ENCODE measurements at places on chromosomes 5 and 9. TPM values are rescaled to one million over a fixed set of nuclear protein-coding genes. Genes with fewer than 3 reads are reported as not detected.
A peak's percentile ranks its signal among the peaks of the same experiment; 100 is the strongest.

DNA sequence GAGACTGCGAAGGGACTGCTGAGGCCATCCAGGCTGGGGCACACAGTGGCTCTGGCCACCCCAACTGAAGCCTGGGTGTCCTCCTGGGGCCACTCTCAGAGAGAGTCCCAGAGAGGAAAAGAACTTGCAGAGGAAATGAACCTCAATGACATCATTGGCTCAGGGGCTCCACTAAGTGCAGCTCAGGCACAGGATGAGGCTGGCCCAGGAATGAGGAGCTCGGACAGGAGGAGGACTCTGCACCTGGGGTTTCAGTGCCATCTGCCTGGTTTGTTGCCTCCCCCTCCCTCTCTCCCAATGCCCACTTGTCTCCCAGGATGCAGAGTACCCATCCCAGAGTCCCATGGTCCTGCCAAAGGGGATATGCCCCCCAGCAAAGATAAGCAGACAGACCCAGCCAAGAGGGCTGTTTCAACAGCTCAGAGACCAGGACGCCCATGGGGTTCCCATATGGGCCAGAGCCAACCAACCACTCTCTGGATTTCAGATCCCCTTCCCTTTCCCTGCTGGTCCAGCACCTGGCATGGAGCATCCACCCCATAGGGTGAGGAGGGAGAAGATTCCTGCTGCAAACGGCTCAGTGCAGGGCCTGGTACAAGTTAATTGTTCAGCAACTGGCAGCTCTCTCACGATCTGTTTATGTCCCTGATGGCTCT is 26.9 kb upstream of the OLFM1 start:
- no peak for DNase-seq

- no peak for DNase-seq
Measured at GRCh38 chr9:78982849-78983248, 588.9 kb upstream of the TLE4 start.

DNA sequence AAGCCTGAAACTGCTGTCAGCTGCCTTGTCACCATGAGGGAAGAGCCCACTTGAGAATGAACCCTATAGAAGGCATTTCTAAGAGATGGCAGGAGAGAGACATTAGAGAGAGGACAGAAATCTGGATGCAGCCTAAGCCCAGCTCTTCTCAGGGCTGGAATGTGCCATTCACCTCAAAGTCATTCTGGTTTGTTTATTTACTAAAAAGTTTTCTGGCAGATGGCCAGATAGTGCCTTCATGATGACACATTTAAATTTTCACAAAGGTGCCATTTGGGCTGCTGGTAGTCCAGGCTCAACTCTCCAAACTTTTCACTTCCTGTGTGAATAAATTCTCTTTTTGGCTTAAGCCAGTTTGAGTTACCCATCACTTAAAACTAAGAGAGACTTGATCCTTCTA is 144.6 kb upstream of the ZNF366 start:
- DNase-seq: no peak

DNA sequence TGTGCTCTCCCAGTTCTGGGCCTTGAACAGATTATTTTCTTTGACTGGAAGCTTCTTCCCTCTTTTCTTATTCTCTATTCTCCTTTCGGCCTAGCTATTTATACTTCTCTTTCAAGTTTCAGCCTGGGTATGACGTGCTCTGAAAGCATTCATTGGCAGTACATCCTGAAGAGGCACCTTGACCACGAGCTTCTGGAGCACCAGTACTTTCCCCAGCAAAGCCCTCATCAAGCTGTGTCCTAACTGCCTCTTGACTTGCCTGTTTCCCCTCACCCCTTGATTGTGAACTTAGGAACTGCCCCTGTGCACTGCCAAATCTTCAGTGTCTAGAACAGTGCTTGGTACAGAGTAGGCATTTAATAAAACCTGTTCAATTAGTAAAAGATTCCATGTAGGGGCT is 154.9 kb downstream of the KCTD16 start:
- DNase-seq: no peak

DNA sequence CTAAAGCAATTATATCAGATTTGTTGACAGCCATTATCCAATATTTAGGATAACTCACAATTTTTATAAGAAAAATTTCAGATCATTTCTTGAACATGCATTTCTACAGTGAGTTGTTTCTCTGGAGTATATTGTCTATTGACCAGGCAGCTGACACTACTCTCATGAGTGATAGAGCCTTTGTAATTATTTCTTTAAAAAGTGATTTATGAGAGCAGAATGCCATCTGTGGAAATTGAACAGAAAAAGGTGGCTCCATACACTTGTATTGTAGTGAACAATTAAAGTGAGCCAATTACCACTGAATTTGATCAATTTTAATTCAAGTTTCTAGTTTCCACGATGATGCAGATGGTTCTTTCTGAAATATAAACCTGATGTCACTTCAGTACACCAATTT is 855.4 kb downstream of the TAF11L14 start:
- DNase-seq: no peak

- DNase-seq: peak; percentile 53
Measured at GRCh38 chr9:137055385-137056364, 1.8 kb upstream of the ENTPD2 start.

DNA sequence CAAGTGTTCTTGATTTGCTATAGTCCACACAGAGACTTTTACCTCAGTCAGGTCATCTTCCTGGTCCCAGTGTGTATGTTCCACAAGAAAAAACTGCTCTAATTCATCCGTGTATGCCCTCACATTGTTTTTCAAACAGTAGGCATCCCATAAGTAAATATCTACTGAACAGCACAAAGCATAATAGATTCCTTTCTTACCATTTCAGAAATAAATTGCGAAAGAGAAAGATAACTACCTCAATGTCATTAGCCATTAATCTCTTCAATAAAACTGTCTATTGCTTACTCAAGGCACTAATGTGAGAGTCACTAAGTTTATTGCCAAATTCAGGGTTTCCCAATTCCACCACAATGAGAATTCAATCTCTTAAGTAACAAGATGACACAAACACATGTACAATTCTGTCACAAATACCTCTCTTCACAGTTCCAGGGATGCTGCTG is 9.6 kb downstream of the FBXW2 start:
- peak; percentile 96 for DNase-seq

DNA sequence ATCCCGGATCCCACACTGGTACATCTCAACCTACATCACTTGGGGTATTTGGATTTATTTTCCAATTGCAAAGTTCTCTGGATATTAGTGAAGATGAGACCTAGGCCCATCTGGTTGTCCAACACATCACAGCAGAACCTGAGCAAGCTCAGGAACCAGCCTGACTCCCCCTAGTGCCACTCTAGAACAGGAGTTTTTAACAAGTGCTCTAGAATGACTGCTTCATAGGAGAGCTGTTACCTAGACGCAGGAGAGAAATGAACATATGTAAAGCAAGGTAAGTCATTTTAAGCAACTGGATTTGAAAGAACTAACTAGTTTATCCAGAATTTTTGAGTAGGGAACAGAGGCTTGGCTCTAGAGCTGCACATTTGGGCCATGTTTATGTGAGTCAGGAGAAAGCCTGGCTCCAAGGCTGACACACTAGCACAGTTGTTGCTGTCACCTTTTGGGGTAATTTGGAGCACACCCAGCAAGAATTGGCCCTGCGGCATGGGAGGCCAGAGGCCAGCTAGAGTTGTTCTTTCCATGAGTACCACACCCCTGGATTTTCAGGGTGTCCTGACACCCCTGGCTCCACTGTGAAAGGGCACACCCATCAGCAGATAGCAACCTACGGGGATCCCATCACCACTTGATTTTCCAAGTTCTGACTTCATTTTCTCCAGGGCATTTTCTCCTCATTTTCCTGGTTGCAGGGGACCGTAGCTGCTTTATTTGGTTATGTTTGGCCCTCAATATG is 110.9 kb upstream of the LPAR1 start:
- peak; percentile 13 for DNase-seq

DNA sequence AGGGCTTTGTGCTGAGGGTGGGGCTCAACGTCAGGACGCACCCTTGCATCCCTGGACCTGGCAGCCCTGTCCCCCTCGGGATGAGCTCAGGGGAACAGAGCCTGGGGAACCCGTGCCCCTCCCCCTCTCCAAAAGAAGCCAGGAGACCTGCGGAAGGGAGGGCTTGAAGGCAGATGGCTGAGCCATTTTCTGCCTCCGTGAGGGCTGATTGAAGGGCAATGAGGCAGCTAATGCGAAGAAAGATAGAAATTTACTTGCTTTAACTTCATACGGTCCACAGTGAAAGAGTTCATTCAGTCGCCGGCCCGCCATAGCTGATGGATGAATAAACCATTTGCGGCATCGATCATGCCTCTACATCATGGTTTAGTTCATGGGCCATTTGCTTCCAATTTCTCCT is 28.8 kb downstream of the ASS1 start:
- DNase-seq: no peak

NRARP gene
- total RNA-seq: 0.32 TPM

CDC25C gene
- total RNA-seq: 6.9 TPM

ECSCR gene
- not detected for total RNA-seq

CCDC183 gene
- total RNA-seq: 0.32 TPM

SLC6A3 gene
- not detected for total RNA-seq

GLRA1 gene
- total RNA-seq: not detected

CRHBP gene
- not detected for total RNA-seq

RMI1 gene
- 7.8 TPM for total RNA-seq

TEK gene
- total RNA-seq: 25.8 TPM

FRMD3 gene
- 0.86 TPM for total RNA-seq

PRR16 gene
- total RNA-seq: 11.6 TPM

ADAMTS2 gene
- 44.5 TPM for total RNA-seq

OR1J2 gene
- total RNA-seq: 0.32 TPM

All from fibroblast of villous mesenchyme (primary cell).